ENCODE measurements at places on chromosomes 2 and 18.

DNA sequence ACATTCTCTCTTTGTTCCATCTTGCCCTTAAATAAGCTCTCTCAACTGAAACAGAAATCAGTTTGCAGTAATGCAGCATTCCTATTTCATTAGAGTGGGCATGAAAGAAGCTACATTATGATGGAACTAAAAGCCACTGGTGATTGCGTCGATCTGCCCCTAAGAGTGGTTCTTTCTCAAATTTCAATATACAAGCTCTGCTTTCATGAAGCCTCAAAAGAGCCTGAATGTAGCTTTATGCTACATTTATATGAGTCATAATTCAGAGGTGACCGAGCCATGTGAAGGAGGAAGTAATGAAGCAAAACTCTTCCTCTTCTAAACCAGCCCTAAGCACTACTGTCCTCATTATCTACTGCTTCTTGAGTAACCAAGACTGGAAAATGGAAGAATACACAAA lies 64.8 kb upstream of the CYTIP start:
- DNase-seq, result no peak

- no peak for DNase-seq
Observed at GRCh38 chr2:225182126-225182525, 139.9 kb upstream of the DOCK10 start.

DNA sequence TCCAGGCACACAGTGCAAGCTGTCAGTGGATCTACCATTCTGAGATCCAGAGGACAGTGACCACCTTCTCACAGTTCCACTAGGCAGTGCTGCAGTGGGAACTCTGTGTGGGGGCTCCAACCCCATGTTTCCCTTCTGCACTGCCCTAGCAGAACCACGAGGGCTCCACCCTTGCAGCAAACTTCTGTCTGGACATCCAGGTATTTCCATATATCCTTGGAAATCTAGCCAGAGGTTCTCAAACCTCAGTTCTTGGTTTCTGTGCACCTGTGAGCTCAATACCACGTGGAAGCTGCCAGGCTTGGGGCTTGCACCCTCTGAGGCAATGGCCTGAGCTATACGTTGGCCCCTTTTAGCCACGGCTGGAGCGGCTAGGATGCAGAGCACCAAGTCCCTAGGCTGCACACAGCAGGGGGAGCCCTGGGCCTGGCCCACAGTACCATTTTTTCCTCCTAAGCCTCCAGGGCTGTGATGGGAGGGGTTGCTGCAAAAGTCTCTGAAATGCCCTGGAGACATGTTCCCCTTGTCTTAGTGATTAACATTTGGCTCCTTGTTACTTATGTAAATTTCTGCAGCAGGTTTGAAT lies 77.5 kb downstream of the MAP4K3 start:
- no peak for DNase-seq

DNA sequence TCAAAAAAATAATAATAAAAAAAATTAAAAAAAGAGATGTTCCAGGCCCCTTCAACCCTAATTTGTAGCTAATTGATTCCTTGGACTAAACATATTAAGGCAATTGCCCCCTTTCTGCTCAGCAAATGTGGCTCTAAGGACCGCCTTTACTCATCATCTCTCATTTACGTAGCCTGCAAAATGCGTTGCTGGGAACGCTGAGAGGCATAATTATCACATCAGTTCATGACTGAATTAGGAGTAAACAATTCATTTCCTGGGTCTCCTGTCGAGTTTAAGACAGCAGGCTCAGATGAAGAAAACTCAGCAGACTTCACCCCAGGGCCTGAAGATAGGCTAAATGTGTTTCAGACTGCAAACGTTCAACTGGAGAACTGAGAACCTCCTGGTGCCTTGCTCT lies 413.5 kb downstream of the NBAS start:
- no peak for DNase-seq

DNA sequence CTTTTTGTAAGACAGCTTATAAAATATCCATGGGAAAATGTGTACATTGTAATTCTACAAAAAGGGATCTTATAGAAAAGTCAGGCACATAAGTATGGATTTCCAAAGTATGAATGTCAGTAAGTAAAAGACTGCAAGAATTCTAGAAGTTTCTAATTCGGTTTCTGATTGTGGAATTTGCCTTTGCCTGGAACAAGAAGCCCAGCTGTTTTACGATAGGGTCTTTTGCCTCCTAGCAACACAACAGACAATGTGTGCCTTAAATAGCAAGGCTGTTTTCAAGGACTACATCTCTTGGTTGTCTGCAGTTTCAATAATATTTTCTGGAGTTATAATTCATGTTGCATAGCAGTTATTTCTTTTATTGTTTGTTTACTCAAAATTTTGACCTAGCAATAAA lies 312.9 kb downstream of the MTX2 start:
- no peak for DNase-seq

- no peak for DNase-seq
Observed at GRCh38 chr2:10579876-10580514, 109.8 kb downstream of the NOL10 start.

DNA sequence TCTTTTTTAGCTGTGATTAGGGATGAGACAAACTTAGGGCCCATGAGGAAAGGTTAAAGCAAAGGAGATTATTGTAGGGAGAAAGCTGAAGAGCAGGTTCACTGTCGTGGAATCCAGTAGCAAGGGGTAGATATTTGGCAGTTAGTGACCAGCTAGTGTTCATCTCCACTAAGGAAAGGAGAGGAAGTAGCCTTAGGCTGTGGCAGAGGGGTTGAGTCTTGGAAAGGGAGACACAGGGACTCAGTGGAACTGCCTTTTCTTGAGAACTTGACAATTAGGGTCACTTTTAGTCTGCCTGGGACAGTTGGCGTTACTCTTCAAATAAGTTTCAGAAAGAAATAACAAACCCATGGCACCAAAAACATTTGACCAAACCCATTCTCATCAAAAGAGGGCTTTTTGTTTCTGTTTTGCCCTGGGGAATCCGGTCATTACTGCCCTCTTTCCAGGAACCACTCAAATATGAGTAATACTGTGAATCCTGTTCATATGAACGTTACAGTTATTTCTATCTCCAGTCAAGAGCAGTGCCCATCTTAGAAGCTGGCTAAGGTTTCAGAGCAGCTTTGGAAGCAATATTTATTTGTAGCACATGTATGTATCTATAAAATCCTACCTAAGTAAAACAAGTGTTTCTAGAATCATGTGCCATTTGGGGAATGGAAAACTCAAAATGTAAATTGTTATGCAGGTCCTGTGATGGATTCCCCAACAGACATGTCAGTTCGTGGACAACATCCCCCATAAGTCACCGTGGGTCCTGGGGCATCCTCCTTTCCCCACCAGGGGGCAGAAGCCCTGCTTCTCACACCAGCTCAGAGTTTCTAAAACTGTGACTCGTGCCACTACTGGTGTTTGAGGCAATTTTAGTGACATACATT lies 77.3 kb upstream of the PHLPP1 start:
- peak; percentile 25 for DNase-seq

DNA sequence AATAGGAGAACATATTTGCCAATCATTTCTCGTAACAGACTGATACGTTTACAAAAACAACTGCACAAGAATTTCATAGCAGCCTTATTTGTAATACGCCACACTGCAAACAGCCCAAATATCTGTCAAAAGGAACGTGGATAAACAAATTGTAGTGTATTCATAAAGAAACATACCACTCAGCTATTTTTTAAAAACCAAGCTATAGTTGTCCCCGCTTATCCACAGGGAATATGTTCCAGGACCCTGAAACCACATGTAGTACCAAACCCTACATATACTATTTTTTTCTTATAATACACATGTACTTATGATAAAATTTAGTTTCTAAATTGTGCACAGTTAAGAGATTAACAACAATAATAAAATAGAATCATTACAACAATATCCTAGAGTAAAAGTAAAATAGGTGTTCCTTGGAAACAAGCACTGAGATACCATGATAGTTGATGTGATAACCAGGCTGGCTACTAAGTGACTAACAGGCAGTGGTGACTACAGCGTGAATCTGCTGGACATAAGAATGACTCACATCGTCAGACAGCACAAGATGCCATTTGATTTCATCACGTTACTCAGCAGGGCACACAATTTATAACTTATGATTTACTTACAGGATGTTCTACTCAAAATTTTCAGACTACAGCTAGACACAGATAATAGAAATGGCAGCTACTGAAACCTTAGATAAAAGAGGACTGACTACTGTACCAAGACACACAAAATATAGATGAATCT lies 367.4 kb downstream of the NCKAP5 start:
- no peak for DNase-seq

DNA sequence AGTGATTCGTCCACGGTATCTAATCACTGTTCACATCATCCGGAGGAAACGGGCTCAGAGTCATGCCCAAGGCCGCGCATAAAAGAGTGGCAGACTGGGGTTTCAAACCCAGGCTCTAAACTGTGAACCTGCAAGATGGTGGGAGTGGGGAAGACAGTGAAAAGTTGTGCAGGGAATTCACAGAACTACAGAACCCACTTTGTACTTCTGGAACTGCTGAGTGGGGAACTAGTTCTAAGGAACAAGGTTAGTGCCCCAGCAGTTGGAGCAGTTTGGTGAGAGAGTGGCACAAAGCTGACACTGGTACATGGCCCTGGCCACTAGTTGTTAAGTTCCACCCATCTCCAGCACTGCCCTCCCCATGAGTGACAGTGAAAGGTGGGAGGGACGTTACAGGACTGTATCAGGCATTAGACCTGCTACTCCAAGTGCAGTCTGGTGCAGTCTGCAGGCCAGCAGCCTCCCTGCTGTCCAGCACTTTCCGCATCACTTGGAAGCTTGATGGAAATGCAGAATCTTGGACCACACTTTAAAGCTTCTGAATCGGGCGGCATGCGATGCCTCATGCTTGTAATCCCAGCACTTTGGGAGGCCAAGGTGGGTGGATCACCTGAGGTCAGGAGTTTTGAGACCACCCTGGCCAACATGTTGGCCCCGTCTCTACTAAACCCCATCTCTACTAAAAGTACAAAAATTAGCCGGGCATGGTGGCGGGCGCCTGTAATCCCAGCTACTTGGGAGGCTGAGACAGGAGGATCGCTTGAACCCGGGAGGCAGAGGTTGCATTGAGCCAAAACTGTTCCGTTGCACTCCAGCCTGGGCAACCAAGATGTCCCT lies 47.3 kb downstream of the C2orf42 start:
- DNase-seq, result peak; percentile 51

- DNase-seq, result no peak
Observed at GRCh38 chr18:53864770-53865169, 359.7 kb downstream of the MBD2 start.

DNA sequence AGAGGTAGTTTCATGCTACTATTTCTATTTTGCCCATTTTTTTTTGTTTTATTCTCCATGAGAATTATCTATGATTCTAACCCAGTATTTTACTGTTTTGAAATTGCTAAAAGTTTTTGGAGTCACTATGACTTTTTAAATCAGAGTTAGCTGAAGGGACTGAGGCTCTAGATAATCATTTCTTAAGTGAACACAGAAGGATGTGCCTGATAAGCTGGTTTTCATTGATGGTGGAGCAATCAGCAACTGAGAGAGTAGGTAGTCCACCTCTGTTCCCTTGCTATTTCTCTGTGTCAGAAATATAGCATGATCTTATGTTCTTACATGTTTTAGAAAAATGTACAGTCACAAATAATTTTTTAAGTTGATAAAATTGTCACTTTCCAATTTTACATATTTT lies 59.4 kb downstream of the CCDC138 start:
- DNase-seq, result no peak

DNA sequence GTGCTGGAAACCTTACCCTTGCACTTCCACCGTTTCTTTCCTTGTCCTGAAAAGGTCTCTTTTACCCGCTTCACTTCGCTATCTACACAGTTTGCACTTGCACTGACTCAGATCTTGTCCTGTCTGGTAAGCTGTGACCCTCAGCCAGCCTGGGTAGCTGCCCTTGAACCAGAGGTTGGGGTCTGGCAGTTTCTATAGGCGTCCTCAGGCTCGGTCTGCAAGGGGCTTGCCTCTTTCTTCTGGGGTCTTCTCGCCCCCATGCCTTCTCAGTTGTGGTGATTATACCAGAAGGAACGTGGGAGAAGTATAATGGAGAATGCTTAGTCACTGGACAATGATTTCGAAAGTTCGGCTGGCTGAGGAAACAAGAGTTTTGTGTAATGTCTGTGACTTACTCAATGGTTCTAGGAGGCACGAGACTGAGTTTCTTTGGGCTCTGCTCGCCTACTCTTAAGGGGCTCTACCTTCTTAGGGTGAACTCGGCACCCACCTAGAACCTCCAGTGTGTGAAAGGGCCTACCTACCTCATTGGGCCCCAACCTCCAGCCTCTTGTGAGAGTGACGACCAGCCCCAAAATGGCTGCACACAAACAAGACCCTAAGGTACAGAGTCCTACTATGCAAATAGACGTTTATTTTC lies 6.9 kb upstream of the STAT1 start:
- peak; percentile 29 for DNase-seq

DNA sequence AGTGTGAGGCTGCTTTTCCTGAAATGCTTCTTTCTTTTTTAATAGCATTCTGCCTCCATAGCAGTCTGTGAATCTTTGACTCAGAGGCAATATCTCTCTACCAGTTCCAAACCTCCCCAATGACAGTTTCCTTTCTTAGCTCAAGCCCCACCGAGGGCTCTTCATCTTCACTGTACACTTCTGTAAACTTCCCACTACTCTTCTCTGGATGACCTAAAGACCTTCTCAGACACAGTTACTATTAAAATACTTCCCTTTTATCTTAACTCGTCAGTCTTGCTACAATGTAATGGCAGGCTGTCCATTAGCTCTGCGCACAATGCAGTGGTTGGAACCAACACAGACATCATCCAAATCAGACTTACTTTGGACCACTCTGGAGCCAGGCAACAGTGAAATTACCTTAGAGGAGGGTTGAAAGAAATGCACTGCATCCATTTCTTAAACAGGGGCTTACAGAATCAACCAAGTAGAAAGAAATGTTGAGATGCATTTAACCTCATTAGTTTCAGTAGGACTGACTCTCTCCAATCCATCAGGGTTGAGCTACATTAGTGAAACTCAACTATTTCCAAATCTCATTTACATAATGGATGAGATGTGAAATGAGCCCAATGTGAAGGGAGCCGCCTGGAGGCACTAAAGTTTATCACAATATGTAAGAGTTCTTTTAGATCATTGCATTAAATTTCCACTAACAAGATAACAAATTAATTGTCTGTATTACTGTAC lies 343.8 kb downstream of the SETBP1 start:
- DNase-seq, result no peak

DNA sequence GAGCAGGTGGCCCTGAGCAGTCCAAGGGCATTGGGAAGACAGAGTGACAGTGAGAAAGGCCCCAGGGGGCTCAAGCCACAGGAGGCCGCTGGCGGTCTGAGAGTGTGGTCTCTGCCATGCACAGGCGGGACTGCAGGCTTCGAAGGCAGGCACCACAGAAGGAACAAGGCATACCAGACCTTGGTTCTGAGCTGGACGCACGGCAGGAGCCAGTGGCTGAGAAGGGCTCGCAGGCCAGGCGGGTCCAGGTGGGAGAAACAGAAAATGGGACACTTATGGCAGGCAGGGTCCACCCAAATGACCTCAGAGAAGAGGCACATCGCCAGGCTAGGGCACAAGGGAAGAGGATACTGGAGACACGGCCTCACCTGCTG lies 14.9 kb downstream of the HJURP start:
- DNase-seq, result no peak

DNA sequence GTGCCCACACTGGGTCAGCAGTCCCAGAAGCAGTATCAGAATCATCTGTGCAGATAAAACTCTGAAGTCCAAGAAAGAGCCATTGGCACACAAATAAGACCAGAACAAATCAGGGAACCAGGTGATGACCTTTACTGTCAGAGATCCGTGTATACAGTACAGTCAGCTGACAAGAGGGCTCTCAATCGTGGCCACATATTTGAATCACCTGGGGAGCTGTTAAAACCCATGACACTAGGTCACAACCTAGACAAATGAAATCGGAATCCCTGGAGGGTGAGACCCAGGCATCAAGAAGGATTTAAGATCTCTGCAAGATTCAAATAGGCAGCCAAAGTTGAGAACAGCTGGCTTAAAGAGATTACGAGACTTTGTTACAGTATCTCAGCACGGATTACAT lies 807.1 kb downstream of the RNF144A start:
- DNase-seq, result no peak

Measured in activated CD4-positive, alpha-beta T cell treated with anti-CD3 and anti-CD28 coated beads for 4 hours (primary cell).